ENCODE measurements at places on chromosomes 1 and 21.
A peak's percentile ranks its signal among the peaks of the same experiment; 100 is the strongest.

- no peak for DNase-seq
These were observed 66.7 kb downstream of the ITPKB start for GRCh38 chr1:226672339-226672762.

- peak; percentile 58 for DNase-seq
These were observed 16.3 kb upstream of the MTARC1 start for GRCh38 chr1:220770245-220770913.

DNA sequence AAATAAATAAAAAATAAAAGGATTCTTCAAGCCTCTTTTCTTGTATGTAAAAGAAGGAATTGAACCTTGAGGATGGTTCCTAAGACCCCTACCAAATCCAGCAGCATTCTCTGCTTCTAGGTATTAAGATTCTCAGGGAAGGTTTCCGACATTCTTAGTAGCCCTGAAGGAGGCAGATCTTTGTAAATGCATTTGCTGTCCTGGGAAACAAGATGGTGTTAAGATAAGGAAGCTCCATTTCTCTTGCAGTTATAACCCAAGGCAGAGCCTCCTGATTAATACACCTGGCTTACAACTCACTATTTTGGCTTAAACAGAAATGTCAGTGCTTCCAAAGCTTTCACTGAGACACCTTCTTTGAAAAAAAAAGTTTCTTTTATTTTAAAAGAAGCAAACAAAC is 393.8 kb downstream of the DISC1 start:
- no peak for DNase-seq

DNA sequence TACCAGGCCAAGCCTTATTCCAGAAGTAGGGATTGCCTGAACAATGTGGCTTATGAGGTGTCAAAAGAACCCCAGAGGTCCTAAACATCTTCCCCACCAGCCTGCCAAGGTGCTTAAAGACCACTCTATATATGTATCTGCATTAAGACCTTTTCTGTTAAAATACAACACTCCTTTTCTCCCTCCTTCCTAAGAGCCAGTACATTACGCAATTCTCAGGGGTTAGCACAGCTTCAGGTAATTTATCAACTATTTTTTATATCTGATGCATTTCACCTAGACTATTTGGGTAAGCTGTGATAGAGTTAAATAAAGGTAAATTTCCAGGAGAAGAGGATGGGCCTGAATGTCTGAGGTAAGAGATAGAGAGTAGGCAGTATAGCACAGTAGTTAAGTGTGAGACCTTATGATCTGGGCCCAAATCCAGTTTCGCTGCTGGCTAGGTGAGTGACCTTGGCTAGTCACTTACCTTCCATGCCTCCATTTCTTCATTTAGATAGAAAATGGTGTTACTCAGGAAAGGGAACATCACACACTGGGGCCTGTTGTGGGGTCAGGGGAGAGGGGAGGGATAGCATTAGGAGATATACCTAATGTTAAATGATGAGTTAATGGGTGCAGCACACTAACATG is 5.1 kb upstream of the CCN1 start:
- DNase-seq: no peak

GRCh38 chr21:43295066-43295958 is 126.5 kb downstream of the CRYAA start:
- peak; percentile 26 for DNase-seq

DNA sequence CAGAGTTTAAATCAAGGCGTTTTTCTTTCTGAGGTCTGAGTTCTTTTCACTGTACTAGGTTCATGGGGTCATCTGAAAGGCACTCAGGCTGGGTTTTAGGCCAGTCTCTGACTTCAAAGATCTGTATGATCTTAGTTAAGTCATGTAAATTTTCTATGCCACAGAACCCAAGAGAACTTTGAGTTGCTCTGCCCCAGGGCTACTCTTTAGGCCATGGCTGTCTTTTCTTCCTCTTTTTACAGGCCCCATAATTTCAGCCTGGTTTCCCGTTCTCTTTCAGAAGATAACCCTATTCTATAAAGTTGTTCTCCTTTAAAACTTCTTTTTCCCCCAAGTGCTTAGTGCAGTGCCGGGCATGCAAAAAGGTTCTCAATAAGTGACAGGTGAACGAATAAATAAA is 26.1 kb downstream of the METTL13 start:
- DNase-seq: no peak
